ENCODE measurements at places on chromosomes 2 and 18. TPM values are rescaled to one million over a fixed set of nuclear protein-coding genes. Genes with fewer than 3 reads are reported as not detected.

GRCh38 chr2:145157036-145157675 lies 637.2 kb upstream of the ZEB2 start:
- DNase-seq, result no peak

The CCDC121 gene
- total RNA-seq, result 1.2 TPM

The TWIST2 gene
- 2.5 TPM for total RNA-seq

- no peak for DNase-seq
Measured at GRCh38 chr2:179195141-179195540, 69.5 kb downstream of the SESTD1 start.

The LAMA1 gene
- 18.3 TPM for total RNA-seq

Measured in astrocyte (in vitro differentiated cells and primary cell).